Amniotic stem cell (primary cell): ENCODE measurements at places on chromosomes 5 and 9.

- no peak for DNase-seq
Measured at GRCh38 chr9:135885100-135885853, 22.1 kb downstream of the CAMSAP1 start.

DNA sequence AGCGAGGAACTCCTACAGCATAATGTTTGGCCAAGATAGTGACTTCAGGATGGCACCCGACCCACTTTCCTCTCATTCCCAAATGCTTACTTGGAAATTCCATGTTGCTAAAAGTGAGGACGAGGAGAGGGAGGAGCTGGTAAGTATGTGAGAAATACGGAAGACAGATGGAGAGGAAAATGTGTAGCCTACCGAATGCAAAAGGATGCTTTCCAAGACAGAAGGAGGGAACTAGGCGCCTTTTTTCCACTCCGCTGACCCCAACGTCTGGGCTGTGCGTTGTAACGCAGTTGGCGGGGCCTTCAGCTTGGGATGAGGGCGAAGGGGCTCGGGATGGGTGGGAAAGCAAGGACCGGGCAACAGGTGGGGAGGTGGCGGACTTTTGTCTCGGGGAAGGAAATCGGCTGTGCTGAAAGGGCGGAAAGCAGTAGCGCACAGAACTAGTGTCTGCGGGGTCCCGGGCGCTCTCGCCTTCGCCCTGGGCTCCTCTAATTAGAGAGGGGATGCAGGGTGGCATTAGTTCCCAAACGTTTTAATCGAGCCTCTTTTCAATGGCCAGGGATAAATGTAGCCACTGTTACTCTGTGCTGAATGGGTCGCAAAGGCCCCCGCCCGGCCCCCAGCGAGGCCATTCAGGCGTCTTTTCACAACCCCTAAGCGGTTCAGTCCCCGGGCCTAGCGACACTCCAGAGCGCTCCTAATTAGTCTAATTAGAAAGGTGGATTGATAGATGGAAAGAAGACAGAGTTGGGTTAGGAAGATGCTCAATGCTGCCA is 12.6 kb downstream of the FOXD1 start:
- DNase-seq: no peak

- DNase-seq: no peak
Measured at GRCh38 chr9:128051932-128052709, 15.0 kb downstream of the NAIF1 start.

- peak; percentile 42 for DNase-seq
Measured at GRCh38 chr9:129624168-129624759, 1.7 kb upstream of the NTMT1 start.

DNA sequence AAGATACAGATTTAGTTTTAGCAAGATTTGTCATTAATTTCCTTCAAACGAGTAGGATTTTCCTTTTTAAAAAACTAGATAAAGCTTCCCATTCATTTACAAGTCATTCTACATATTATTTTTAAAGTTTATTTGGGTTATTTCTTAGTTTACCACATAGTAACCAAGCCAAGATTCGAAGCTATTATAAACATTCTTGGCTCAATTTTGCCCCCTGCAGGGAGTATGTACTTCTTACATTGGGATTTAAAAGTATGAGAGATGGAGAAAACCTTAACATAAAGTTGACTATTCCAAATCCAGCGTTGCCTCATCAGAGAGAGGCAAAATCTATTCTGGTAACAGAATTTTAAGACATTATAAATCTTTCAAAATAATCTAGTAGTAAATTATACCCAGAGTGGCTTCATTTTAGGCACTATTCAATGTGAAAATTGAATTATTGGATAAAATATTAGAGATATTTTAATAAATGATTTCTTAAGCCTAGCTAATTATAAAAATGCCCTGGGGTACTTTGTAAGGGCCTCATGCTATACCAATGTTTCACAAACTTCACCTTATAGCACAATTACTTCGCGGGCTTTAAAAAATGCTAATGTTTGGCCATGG is 39.1 kb downstream of the FBN2 start:
- no peak for DNase-seq

GRCh38 chr9:105637787-105638395 is 24.4 kb upstream of the TAL2 start:
- no peak for DNase-seq

GRCh38 chr9:22446589-22446949 is at the start of gene DMRTA1:
Gene DMRTA1, plus strand, starts transcription at chr9:22446824. Its CDS starts 242 bp downstream, at chr9:22447066.
- peak; percentile 45 for DNase-seq

GRCh38 chr5:27830546-27830945 is 792.2 kb upstream of the CDH9 start:
- no peak for DNase-seq

GRCh38 chr5:138790684-138791083 is 37.5 kb downstream of the CTNNA1 start:
- no peak for DNase-seq

DNA sequence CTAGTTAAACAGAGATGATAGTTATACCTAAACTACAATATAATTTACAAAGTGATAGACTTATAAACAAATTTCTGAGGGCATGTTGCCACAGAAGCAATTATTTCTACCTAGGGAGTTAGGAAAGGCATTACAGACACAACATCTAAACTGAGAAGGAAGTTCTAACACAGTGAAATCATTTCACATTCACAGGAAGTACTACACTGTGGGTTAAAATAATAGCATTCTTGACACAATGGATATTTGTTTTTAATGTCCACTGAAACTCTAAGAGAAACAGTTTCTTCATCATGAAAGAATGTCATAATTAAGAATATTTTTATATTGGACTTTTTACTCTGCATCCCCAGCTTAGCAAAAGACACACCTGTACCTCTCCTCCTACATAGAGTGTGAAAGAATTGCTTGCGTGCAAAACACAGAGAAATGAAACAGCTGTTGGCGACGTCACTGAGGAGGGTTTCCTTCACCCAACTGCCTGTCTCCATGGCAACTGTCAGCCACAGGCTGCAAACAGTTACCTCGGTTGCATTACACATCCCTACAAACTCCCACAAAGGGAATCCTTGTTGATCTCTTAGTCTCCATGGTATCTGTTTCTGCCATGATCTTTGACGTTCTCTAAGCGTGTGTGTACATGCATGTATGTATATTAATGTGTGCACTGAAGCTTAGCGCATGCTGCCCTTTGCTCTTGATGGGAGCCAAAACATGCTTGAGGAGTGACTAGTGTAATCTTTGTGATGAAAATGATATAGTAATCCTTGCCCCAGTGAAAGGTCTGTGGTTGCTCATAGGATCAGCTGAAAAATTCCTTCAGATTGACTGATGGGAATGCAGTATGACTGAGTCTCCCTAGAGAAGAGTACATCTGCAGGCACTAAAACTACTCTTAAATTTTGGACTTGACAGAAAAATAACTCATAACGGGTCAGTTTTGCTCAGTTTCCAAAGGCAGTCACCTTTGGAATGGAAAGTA is 168.5 kb downstream of the ACTL7B start:
- DNase-seq: no peak

- no peak for DNase-seq
Measured at GRCh38 chr9:94085062-94085639, 887 bp downstream of the PTPDC1 start.

DNA sequence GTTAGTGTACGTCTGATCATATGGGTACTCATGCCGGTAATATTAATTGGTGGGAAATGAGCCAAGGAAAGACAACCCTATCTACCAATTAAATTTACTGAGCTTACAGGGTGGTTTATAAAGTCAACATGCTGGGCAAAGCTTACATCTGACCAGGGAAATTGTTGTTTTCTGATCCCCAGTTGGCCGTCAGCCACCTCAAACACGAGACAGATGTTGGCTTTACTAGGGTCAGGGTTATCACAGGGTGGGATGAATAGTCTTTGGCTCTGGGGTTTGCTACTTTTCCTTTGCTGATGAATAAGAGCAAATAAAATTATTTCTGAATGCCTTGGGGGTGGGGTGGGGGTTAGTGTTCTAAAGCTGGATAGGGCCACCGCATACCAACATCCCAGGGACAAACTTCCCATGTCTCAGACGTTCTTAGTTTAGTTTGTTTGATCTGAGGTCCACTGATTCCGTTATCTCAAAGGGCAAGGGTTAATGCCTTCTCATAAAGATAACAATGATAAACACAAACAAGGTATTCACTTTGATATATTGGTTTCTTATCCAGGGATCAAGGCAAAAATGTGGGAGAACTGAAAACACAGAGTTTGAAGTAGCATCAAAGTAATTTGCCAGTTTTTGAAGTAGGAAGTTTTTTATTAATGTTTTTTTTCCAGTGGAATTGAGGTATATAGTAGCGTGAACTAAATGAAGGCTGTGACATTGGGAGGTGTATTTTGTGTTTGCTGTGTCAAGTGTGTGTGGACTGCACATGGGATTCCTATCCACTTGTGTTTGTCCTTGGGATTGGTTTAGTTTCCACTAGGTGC is 109.1 kb upstream of the RPS23 start:
- DNase-seq: no peak

GRCh38 chr5:79157305-79157704 is 45.7 kb downstream of the BHMT start:
- no peak for DNase-seq

GRCh38 chr9:35738186-35738585 is 5.7 kb downstream of the CREB3 start:
- DNase-seq: no peak

GRCh38 chr9:92140074-92140753 is 25.0 kb upstream of the SPTLC1 start:
- peak; percentile 19 for DNase-seq

GRCh38 chr5:131148835-131149234 is 16.2 kb downstream of the HINT1 start:
- no peak for DNase-seq

DNA sequence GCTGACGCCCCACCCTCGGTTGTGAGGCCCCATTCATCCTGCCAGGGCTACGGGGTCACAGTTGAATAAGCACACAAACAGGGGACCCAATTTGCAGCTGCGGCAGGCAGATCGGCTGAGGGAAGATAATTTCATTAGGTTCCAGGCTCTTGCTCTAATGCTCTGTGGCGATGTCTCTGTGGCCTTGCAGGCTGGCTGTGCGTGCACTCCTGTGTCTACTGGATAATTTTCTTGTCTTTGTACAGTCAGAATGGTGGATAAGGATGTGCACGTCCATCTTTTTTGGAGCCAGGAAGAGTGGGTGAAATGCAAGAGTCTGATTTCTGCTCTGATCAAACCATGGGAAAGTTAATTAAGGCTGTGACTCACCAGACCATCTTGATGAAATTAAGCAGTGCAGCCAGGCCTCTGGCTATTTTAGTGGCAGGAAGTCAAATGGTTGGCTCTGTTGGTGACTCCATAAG is 39.2 kb downstream of the NSG2 start:
- DNase-seq: no peak

- DNase-seq: no peak
Measured at GRCh38 chr5:116502138-116502537, 72.5 kb downstream of the SEMA6A start.

DNA sequence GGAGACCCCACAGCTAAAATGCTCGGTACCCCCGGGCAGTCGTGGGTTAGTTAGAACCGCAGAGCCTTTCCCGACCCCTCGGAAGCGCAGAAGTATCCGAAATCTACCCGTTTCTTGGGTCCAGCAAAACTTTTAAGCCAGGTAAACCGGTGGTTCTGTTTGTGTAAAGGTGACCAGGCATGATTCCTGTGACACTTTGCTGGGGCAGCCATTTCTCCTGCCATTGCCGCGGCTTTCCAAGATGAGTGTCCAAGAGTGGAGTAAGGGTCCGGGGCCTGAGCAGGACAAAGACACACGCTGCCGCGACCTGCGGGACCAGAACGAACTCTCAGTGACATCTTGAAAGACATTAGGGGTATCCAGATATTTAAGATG is 655 bp downstream of the MARVELD2 start:
- DNase-seq: no peak

DNA sequence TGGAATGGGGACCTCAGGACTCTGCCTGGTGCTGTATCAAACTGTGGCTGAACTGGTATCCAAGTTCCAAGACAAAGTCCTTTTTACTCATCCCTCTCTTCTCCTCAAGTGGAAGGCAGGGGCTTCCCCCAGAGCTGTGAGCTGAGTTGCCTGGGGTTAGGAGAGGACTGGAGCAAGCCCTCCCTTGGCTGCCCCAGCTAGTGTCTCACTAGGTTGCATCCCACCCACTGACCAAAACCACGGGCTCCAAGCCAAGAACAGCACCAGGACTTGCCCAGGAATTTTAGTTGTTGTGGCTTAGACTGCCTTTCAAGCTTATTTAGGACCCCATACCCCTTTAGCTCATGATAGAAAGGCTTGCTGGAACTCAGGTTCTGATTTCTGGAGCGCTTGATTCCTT is 158.7 kb upstream of the TNC start:
- no peak for DNase-seq

GRCh38 chr9:113603773-113604172 is 140.2 kb downstream of the RGS3 start:
- DNase-seq: no peak

DNA sequence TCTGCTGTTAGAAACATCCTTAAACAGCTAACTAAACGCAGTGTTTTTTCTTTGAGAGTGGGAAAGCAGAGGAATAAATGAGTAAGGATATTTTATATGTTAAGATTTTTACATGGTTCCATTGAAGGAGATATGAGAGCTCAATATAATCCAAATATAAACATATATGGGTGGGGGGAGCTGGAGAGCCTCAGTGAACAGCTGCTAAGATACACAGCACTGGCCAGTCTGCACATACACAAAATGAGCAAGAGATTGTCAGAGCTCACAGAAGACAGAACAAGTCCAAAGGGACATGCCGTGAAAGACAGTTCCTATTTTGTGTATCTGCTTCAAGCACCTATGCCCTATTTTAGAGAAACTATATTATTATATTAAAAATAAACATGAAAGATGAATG is 46.9 kb downstream of the CLINT1 start:
- no peak for DNase-seq

- no peak for DNase-seq
Measured at GRCh38 chr9:95012035-95012708, 285.7 kb downstream of the AOPEP start.

DNA sequence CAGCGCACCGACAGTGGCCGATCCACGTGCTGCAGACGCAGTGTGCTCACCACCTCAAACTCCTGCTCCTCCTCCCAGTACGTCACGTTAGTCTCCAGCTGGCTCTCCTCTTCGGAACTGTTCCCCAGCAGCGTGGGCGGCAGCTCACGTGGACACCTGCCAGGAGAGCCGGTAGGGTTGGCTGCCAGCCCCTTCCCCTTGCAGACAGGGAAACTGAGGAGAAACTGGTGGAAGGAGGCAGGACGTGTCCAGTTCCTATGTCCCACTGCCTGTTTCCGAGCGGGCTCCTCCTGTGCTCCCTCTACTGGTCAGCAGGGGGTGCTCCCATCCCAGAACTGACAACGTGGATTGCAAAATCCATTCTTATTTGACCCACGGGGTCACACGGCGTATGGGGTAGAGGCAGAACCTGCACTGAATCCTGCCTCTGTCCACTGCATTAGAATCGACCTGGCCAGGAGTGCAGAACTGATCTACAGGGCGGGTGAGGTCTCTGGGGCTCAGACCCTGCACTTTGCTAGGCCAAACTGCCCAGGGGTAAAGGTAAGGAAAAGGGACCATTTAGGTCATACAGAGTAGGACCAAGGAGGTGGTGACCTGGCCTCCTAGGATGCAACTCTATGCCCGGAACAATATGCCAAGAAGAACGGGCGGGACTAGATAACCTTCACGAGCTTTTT is 25.7 kb downstream of the PDGFRB start:
- DNase-seq: no peak

GRCh38 chr9:128056887-128057723 is 10.0 kb downstream of the NAIF1 start:
- no peak for DNase-seq

GRCh38 chr5:38069360-38069759 is 189.0 kb upstream of the EGFLAM start:
- DNase-seq: no peak

- no peak for DNase-seq
Measured at GRCh38 chr5:149315753-149316152, 29.5 kb upstream of the GRPEL2 start.
